ENCODE measurements at places on chromosomes 7 and 10. TPM values are rescaled to one million over a fixed set of nuclear protein-coding genes. Genes with fewer than 3 reads are reported as not detected.

DNA sequence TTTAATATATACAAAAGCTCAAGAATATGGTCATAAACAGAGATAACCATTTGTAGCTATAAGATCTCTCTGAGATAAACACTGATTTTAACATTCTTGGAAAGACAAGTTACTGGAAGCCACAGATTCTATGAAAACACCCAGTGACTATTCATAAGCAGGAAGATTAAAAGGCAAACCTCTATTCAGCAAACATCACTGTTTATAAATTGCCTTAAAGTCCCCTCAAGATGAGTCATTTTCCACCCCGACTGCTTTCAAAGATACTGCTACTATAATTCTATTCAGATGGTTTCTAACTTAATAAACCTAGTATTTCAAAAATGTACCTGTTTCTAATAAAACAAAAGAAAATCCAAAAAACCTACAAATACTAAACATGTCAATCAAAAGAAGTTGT, 21.0 kb downstream of the TM9SF3 start:
- no peak for DNase-seq

GPR37 gene
- not detected for total RNA-seq

JAKMIP3 gene
- total RNA-seq: 0.54 TPM

DNA sequence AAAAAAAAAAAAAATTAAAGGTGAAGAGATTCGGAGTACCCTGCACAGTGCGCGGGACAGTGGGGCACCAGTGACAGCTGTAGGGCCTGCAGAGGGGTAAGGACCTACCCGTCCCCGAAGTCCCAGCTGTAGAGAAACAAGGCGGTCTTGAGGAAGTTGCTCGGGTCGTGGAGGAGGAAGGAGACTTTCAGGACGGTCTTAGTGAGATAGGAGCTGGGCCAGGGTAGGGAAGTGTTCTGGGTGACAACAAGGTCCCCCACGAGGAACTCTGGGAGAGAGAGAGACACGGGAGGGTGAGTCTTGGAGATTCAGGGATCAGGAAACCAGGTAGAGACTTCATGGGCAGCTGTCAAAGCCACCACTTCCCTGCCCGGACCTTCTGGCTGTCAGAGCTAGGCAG, 9.7 kb downstream of the TMEM130 start:
- no peak for DNase-seq

DNA sequence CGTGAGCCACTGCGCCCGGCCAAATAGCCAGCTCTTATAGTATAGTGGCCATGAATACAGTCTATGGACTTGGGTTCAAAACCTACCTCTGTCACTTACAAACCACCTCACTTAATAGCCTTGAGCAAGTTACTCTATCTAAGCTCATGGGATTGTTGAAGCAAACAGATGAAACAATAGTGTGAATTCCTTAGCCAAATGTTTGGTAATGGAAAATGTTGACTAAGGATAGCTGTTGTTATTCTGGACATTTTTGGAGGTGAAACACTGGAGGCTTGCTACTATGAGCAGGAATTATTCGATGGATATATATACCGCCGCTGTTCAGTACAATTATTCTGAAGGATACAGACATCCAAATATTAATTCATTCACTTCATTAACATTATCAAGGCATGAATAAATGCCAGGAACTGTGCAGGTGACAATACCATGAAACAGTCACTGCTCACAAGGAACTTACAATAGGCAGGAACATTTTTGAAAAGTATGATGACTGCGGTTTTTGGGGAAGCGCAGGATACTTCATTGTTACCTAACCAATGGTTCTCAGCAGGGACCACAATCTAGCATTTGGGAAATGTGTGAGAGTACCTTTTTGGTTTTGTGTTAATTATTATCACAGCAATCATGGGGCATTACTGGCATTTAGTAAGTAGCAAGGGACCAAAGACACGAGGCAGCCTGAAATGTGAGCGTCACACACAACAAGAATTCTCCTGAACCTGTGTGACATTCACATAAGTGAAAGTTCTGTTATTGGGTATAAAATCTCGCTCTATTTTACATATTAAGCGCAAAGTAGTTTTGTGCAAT, 55.7 kb downstream of the CUBN start:
- DNase-seq: no peak

- no peak for DNase-seq
Observed at GRCh38 chr7:157269341-157270059, 67.3 kb upstream of the DNAJB6 start.

PHYHIPL gene
- not detected for total RNA-seq

- no peak for DNase-seq
Observed at GRCh38 chr10:16689227-16689626, 128.0 kb downstream of the RSU1 start.

ABCC2 gene
- 68.4 TPM for total RNA-seq

MAT1A gene
- total RNA-seq: not detected

- no peak for DNase-seq
Observed at GRCh38 chr10:91208642-91209041, 11.8 kb upstream of the PCGF5 start.

- no peak for DNase-seq
Observed at GRCh38 chr10:218798-219197, 83.5 kb downstream of the ZMYND11 start.

PTPRN2 gene
- 0.78 TPM for total RNA-seq

GRCh38 chr10:133068111-133069032, 19.4 kb upstream of the ADGRA1 start:
- DNase-seq: no peak

CREB5 gene
- 15.2 TPM for total RNA-seq

DNA sequence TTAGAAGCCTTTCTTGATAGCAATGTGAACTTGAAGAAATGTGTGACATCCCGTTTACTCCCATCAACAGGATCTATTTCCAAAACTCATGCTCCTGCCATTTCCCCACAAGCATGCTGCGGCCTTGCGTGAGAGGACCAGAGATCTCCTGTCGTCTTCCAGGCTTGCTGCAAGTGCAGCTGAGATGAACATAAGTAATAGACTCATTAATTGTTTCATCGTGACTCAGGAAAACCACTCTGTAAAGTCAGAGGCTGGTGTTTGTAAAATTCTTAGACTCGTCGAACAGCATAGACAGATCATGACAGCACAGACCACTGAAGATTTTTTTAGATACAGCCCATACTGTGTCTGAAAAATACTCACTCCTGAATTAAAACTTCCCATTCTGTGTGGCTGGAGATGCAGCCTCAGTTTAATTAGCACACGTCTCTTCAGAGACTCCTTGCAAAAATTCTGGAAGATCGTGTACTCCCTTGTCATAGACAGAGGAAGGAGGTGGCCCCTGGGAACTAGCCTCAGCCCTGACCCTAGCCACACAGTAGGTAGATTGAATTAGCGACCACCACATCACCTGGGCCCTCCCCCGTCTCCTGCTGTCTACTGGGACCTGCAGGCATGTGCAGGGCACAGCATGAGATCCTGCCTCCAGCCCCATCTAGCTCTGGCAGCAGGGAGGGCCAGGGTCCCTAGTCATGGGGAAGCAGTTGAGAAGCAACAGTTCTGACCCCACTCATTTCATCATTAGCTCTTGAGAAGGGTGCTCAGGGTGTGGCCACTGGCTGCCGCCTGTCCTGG, 226.0 kb downstream of the CELF2 start:
- no peak for DNase-seq

PALD1 gene
- total RNA-seq: 1.6 TPM

- DNase-seq: no peak
Observed at GRCh38 chr7:49714182-49714581, 59.3 kb upstream of the VWC2 start.

COL17A1 gene
- not detected for total RNA-seq

DNA sequence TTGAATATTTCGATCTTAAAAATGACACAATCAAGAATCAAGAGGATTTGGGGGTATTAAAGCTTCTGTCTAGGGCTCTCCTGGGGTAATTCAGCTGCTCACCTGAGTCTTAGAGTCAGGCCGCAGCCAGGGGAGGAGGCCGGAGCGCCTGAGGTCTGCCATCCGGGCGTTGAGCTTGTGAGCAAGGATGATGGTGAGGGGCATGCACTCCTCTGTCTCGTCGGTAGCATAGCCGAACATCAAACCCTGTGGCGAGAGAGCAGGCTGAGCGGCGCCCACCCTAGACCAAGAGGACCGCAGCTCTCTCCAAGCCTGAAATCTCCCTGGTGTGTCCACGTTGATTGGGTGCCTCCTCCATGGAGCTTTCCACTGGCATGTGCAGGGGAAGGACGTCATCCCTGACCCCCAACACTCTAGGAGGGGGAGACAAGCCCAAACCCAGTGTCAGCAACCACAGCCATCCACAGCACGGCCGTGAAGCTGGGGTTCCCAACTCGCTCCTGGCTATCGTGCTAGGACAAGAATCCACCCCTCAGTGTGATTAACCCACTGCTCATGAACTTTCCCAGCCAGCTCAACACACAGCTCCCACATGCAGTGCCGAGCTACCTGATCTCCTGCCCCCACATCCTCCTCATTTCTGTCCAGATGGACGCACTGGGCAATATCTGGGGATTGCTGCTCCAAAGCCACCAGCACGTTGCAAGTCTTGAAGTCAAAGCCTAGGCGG, 9.2 kb downstream of the MAT1A start:
- no peak for DNase-seq

- no peak for DNase-seq
Observed at GRCh38 chr10:93059975-93060886, at the start of gene CYP26C1. CYP26C1 (plus strand) TSS chr10:93060798; CDS start chr10:93061264, 466 bp downstream.

GRCh38 chr10:31728698-31729224, 199.9 kb downstream of the ARHGAP12 start:
- no peak for DNase-seq

DNA sequence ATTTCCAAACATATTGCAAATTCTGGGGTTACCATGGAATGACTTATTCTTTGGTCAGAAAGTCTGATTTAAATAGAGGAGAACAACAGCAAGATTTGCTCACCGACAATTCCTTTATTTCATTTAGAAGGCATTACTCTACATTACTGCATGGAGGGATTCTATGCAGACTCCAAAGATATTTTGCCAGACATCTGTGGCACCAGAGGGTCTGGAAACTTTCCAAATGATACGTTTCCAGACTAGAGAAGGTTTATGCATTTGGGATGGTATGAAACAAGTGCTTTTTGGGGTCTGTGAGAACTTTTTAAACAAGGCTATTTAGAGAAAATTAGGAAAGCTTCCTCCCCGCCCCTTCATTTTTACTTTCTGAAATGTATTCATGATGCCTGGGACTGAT, 125.3 kb downstream of the SAMD9 start:
- DNase-seq: no peak

FANK1 gene
- total RNA-seq: 6.8 TPM

- DNase-seq: peak; percentile 22
Observed at GRCh38 chr10:102511583-102512274, 8.0 kb downstream of the SUFU start.

GRCh38 chr10:23571884-23572283, 133.0 kb downstream of the OTUD1 start:
- no peak for DNase-seq

DNA sequence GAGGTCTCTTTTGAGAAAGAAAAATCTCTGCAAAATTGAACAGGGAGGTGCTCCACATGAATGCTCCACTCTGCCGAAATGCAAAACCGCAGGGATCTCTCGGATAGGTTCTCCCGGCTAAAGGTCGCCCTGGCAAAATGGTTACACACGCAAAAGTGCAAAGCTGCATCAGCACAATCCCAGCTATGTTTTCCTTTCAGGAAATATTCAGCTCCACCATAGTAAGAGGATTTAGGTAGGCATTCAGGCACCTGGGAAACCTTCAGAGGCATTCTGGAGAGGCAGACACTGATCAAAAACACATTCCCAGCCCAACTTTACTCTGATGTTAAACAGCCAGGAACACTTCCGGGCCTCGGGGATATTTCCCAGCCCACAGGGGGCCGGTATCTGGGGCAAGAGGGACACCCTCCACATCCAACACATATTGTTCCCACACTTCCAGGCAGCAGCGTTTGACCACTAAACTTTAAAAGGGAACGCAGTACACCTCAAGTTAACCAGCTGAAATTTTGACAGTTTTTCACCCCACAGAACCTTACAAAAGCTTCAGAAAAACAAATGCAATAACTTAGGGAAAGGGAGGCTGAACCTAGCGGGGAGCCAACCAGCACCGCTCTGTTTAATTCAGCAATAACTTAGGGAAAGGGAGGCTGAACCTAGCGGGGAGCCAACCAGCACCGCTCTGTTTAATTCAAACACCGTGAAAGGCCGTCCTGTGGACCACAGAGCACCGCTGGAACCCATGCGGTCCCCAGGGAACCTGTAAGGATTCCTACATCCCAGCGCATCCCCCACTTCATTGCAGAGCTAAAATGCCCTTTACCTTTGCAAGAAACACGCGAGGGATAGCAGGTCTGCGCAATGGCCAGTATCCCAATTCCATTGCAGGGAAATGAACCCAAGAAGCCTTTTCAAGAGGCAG, 45.9 kb downstream of the TNS3 start:
- no peak for DNase-seq

DNA sequence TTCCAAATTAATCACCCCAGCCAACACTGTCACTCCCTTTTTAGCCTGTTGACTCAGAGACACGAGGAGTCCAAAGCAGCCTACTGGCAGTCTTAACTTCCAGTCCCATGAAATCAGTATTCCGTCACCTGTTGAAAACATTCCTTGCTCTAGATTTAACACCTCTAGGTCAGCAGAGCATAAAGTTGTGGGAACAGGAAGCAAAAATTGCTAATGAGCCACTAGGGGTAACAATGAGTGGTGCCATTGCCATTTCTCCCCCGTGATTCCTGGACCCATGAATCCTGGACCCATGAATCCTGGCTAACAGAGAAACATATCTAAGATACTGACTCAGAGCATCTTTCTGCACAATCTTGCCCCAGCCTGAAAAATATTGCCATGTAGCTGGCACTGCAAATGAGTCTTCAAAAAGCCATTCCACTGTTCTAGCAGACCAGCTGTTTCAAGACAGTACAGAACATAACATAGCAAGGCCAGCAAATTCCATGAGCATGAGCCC, 252.7 kb upstream of the PTER start:
- no peak for DNase-seq

DNA sequence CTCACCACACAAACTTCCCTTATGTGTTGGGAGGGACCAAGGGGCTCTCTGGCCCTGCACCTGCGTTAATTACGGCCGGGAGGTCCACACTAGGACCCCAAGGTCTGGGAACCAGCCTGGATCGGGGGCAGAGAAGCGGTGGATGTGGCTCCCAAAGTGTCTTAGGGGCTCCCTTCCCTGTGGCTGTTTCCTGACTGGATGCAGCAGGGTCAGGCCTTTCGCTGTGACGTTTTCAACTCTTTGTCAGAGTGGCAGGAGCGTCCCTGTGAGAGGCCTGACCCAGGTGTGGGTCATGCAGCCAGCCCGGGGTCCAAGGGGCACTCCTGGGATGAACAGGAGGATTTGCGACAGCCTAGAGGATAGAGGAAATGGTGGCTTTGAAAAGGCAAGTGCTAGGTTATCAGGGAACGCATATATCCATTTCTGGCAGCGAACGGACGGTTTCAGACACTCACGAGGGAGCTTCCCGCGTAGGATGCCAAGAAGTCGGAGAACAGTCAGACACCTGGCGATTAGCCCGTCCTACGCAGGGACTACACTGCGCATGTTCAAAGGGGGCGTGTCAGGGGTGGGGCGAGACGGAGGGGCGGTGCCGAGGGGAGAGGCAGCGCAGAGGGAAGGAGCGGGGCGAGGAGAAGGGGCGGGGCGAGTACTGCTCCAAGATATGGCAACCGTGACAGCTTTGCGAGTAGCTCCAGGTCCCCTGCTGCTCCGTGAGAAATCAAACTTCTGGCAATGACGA, 46.2 kb upstream of the ZNF716 start:
- DNase-seq: no peak
